ENCODE measurements at places on chromosomes 1 and 21.

DNA sequence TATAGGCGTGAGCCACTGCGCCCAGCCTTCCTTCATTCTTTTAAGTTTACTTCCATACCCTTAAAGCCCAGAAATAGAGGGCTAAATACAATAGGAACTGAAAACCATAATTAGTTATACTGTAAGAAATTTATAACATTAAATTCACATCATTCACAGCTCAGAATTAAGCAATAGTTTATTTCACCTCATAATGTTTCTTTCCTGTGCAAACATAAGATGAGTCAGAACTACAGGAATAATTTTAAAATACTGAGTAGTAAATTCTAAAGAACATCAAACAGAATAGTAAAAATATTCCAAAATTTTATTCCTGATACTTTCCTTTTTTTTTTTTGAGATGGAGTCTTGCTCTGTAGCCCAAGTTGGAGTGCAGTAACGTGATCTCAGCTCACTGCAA, 24.1 kb downstream of the POGZ start:
- peaks cover 4% of the 10 kb centered on the region for H3K36me3 ChIP-seq
- no peak overlapping the region for H3K27ac ChIP-seq
- no peak overlapping the region for H3K4me3 ChIP-seq
- no peaks in the 10 kb centered on the region for H3K4me1 ChIP-seq
- no peaks in the 10 kb centered on the region for H3K27me3 ChIP-seq

- no peak overlapping the region for H3K27ac ChIP-seq
- no peak overlapping the region for H3K4me3 ChIP-seq
- H3K4me1 ChIP-seq: no peaks in the 10 kb centered on the region
- H3K27me3 ChIP-seq: no peaks in the 10 kb centered on the region
- no peak for DNase-seq
Measured at GRCh38 chr1:232854798-232855159, 49.6 kb downstream of the MAP10 start.

GRCh38 chr1:164759144-164759920, 200.3 kb downstream of the PBX1 start:
- H3K27ac ChIP-seq: no peak overlapping the region
- no peak overlapping the region for H3K4me3 ChIP-seq
- H3K36me3 ChIP-seq: no peaks in the 10 kb centered on the region
- H3K27me3 ChIP-seq: no peaks in the 10 kb centered on the region
- DNase-seq: no peak
- H3K4me1 ChIP-seq: peaks cover 5% of the 10 kb centered on the region

DNA sequence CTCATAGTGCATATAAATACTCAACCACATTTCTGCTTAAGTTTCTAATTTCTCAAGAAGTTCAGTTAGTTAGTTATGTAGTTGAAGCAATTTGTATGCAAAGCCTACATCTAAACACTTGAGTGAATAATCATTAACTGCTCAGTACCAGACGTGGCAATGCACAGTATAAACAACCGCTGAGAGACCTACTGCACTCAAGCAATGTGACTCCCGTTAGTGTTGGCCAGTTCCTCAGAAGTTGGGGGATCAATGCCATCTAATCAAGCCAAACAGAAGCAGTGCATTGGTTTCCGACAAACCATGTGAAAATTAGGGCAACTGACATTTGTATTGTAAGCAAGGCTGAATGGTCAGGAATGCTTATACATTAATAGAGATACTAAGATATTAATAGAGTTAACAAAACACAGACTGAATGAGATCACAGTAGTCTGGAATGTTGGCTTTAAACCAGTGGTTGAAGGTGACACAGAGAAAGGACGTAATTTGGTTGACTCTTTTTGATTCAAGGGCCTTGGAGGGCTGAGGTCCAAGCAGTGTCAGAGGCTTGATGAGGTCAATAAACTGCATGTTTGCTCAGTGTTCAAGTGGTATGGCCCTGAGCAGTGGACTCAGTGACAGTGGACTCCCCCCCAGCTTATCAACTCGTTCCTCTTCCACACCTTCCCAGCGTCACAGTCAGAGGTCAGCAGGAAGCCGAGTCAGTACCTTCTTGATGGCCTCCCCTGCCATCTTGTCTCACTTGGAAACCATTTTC, 255.5 kb downstream of the CTH start:
- no peaks in the 10 kb centered on the region for H3K36me3 ChIP-seq
- no peaks in the 10 kb centered on the region for H3K27me3 ChIP-seq
- no peaks in the 10 kb centered on the region for H3K4me1 ChIP-seq
- no peak overlapping the region for H3K27ac ChIP-seq

DNA sequence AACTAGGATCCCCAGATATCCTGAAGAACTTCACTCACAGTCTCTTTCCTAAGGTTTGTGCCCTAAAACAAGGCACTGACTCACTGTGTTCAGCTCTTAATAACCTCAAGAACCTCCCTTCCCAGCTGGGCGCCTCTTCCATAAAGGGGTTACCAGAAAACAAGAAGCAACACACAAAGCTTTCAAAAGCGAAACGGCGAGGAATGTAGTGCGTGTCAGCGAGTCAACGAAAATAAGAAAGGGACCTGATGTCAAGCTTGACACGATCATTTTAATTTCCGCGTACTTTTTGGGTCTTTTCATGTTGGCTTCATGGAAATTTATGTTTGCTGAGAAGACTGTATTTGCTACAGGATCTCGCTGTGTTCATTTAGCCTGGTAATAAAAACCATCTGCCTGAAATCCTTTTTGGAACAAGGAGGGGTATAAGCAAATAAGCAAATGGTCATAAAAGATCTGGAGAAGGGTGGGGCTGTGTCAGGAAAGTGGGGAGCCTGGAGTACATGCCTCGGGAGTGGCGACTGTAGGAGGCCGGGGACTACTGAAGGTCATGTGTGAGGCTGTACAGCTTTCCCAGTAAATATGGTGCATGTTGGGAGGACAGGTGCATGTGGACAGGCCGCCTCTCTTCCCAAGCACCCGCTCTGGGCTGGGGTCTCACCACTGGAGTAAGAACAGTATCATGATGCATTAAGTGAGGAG, 11.4 kb upstream of the CLDN14 start:
- H3K4me1 ChIP-seq: peaks cover 5% of the 10 kb centered on the region
- no peak overlapping the region for H3K27ac ChIP-seq
- no peak overlapping the region for H3K4me3 ChIP-seq

DNA sequence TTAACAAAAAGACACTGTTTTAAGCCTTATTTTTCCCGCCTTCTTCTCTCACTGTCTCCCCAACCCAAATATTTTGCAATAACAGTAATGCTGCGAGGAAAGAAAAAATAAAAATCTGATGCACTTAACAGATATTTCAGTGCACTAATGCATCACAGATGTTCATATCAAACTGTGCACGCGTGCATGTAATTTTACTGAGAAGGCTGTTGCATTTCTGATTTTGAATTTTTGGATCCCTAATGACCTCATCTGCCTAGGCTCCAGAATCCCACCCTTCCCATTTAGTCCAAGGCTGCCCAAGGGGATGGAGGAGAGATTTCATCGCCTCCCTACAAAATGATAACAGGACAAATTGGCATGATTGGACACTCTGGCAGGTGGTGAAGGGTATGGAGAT, 5.5 kb downstream of the TRABD2B start:
- peaks cover 6% of the 10 kb centered on the region for H3K4me1 ChIP-seq
- peaks cover 3% of the 10 kb centered on the region for H3K27me3 ChIP-seq
- H3K27ac ChIP-seq: no peak overlapping the region
- DNase-seq: no peak
- no peaks in the 10 kb centered on the region for H3K36me3 ChIP-seq

GRCh38 chr1:107263291-107263915, 122.6 kb downstream of the NTNG1 start:
- H3K27ac ChIP-seq: no peak overlapping the region
- H3K4me3 ChIP-seq: no peak overlapping the region
- no peaks in the 10 kb centered on the region for H3K36me3 ChIP-seq
- no peak for DNase-seq
- no peaks in the 10 kb centered on the region for H3K27me3 ChIP-seq

GRCh38 chr1:157095091-157095490, 4.5 kb downstream of the ETV3L start:
- H3K4me3 ChIP-seq: no peak overlapping the region
- H3K27me3 ChIP-seq: peaks cover 35% of the 10 kb centered on the region
- H3K4me1 ChIP-seq: peaks cover 7% of the 10 kb centered on the region
- H3K36me3 ChIP-seq: no peaks in the 10 kb centered on the region
- no peak for DNase-seq

GRCh38 chr21:28773036-28773435, 219.6 kb downstream of the LTN1 start:
- no peak overlapping the region for H3K4me3 ChIP-seq
- no peaks in the 10 kb centered on the region for H3K27me3 ChIP-seq
- H3K27ac ChIP-seq: no peak overlapping the region
- H3K36me3 ChIP-seq: no peaks in the 10 kb centered on the region
- H3K4me1 ChIP-seq: no peaks in the 10 kb centered on the region

- DNase-seq: no peak
- no peak overlapping the region for H3K4me3 ChIP-seq
Measured at GRCh38 chr1:222974496-222974895, 159.7 kb downstream of the DISP1 start.

GRCh38 chr1:44670751-44671640, 3.3 kb downstream of the TMEM53 start:
- no peak overlapping the region for H3K4me3 ChIP-seq
- DNase-seq: no peak
- no peaks in the 10 kb centered on the region for H3K36me3 ChIP-seq
- peaks cover 12% of the 10 kb centered on the region for H3K4me1 ChIP-seq
- no peak overlapping the region for H3K27ac ChIP-seq
- H3K27me3 ChIP-seq: no peaks in the 10 kb centered on the region

DNA sequence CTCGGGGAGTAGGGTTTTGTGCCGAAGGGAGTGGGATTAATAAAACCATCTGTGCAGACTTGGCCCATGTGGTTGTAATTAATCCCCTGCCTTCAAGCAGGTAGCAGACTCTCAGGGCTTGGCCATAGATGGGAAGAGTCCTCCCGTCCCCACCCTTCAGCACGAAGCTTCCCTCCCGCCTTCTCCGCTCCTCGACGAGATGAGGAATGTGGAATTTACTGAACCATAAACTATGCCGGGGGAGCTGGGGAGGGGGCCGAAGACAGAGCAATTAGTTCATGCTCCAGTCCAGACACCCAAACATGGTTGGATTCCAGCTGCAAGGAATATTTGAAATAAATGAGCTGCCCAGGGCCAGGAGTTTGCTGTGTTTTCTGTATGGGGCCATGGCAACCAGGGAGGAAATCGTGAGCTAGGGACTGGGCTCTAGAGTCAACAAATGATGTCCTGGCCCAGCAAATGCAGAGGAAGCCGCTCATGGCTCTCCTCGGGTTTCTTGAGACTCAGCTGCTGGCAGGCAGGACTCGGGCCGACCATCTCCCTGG, 78.8 kb downstream of the SPSB1 start:
- peaks cover 13% of the 10 kb centered on the region for H3K4me1 ChIP-seq
- no peaks in the 10 kb centered on the region for H3K36me3 ChIP-seq
- no peak overlapping the region for H3K4me3 ChIP-seq

DNA sequence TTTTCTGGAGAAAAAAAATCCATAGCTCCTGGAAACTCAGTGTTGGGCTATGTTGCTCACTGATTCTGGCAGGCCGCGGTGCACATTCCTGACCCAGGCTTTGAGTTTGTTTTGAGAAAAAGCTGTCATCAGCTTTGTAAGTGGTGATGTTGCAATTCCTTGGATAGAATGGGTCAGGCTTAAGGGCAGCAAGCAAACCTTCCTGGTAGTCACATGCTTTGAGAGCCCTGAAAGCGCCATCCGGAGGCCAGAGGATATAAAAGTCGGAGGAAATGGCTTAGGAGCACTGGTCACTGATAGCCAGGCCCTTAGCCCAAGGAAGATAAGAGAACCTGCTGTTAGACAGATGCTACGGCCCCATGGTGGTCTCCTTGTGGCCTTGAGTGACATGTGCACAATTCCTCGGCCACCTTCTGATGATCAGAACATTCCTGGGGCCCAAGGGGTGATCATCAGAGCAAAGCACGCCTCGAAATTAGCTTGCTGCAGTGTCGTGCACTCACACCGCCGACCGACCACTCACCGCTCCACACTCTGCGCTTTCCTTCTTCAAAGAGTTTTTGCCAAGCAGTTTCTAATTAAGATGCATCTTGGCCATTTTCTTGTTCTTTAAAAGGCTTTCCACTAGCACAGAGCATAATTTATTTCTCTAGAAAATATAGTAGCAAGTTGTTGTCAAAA, 78.6 kb downstream of the MAN1C1 start:
- peak overlapping the region; percentile 3 for H3K27ac ChIP-seq
- DNase-seq: no peak
- H3K4me3 ChIP-seq: no peak overlapping the region
- peaks cover 2% of the 10 kb centered on the region for H3K36me3 ChIP-seq

DNA sequence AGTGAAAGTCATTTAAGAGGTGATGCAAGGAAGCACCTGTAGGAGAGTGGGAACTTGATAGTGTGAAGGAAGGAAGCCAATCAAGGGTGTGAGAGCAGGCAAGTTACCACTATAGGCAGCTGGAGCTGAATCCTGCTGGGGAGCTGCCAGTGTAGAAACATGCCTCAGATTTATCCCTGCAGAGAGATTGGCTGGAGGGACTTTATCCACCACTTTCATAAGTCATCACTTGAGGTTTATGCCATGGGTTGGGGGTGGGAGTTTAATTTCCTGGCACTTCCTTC, 443.6 kb downstream of the PLPP3 start:
- H3K27me3 ChIP-seq: no peaks in the 10 kb centered on the region
- H3K4me3 ChIP-seq: no peak overlapping the region
- H3K4me1 ChIP-seq: no peaks in the 10 kb centered on the region
- H3K27ac ChIP-seq: no peak overlapping the region
- DNase-seq: no peak

DNA sequence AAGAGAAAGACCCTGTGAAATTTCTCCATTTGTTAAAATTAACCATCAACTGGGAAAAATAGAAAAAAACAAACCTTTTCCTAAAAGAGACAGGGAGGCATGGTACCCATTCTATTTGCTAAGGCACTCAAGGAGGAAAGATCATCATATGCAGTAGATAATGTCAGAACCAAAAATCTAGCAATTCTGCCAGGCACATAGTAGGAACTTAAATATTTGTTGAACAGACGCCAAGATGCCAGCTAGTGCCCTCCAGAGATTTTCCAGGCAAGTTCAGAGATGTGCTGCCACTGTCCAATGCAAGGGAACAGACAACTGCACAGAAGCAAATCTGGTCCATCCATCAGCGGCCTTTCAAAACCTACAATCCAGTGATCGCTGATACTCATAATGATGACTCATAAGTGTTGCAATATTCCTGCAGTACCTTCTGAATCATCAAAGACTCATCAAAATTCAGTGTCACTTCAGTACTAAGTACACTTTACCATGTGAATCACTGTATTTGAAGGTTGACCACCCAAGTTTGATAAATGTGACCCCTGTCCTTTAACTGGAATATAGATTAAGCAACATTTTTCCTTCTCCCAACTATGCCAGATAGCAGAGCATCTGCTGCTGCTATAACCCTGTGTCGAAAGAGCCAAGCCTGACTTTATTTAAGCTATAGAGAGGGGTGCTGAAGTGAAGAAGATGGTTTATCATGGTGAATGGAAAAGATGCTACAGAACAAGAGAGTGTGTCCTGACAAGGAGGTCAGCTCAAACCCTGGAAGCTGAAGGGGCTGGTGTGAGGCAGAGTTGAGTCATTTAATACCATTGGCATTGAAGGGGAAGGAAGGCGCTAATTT, 99.1 kb downstream of the MT1HL1 start:
- H3K27me3 ChIP-seq: no peaks in the 10 kb centered on the region
- no peak overlapping the region for H3K27ac ChIP-seq
- H3K4me1 ChIP-seq: no peaks in the 10 kb centered on the region
- H3K4me3 ChIP-seq: no peak overlapping the region

GRCh38 chr1:85351202-85351828, 74.9 kb upstream of the BCL10 start:
- no peak overlapping the region for H3K27ac ChIP-seq
- H3K27me3 ChIP-seq: no peaks in the 10 kb centered on the region
- no peak overlapping the region for H3K4me3 ChIP-seq
- H3K36me3 ChIP-seq: peaks cover 2% of the 10 kb centered on the region
- no peaks in the 10 kb centered on the region for H3K4me1 ChIP-seq
